IMR-90 (cell line): ENCODE measurements at places on chromosomes 16 and 17.

GRCh38 chr17:6558276-6558675, 1.9 kb upstream of the PITPNM3 start:
- no peak for DNase-seq

GRCh38 chr16:27179500-27180072, 23.7 kb upstream of the KDM8 start:
- peak; percentile 47 for DNase-seq

- DNase-seq: no peak
These were observed 5.5 kb upstream of the MED11 start for GRCh38 chr17:4725646-4726310.

DNA sequence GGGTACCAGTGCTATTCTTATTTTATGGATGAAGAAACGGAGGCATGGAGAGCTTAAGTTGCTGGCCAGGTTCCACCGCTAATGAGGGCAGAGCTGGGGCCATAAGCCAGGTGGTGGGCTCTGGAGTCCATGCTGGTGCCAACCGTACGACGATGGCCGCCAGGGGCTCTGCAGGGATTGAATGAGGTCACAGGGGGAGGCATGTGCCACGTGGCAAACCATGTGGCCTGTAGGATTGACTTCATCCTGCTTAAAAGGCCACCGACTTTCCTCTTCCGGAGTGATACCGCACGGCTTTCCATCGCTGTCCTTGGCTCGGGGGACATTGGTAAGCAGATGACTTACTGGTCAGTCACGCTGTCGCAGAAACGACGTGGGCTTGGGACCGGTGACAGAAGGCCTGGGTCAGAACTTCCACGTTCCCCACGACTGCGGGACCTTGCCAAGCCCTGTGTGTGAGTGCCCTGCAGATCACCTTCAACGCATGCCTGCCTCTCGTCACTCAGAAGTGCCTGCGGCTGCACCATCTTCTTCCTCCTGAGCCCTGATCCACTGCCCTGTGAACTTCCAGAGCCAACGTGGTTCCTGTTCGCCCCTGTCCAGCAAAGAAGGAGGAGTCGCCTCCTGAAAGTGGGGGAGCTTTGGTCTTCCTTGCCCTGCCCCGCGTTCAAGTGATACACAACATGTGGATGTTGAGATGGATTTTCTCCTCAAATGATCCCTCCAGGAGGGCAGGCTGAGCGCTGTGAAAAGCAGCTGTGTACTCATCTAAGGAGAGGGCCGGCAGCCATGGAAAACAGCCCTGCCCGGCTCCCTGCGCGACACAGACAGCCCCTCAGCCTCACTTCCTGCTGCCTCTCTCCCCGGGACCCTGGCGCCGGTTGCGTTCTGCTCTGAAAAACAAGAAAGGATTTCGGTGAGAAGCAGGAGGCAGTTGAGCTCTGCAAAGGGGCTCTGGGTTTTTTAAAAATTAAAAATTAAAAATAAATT, 176.7 kb downstream of the C16orf95 start:
- no peak for DNase-seq

GRCh38 chr16:7602291-7602950, 269.8 kb downstream of the RBFOX1 start:
- no peak for DNase-seq

- DNase-seq: peak; percentile 67
These were observed 2.0 kb upstream of the SCN4A start for GRCh38 chr17:63974594-63975192.
